ENCODE measurements at places on chromosomes 6 and 20.

DNA sequence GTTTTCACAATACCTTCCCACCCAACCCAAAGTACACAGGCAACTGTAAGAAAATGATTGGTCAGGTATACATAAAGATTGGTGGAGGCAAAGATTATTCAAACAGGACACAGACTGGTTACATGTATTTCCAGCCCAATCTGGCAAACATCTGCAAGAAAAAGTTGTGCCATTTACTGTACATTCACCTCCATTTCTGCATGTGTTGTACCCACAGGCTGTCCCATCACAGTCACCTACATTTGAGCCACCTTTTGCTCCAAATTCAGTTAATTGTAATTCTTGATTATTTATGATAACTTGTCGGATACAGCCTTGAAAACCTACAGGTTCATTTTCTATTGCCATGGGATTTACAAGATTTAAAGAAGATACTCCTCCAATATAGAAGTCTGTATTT lies 85.6 kb downstream of the PHF3 start:
- no peak for DNase-seq

DNA sequence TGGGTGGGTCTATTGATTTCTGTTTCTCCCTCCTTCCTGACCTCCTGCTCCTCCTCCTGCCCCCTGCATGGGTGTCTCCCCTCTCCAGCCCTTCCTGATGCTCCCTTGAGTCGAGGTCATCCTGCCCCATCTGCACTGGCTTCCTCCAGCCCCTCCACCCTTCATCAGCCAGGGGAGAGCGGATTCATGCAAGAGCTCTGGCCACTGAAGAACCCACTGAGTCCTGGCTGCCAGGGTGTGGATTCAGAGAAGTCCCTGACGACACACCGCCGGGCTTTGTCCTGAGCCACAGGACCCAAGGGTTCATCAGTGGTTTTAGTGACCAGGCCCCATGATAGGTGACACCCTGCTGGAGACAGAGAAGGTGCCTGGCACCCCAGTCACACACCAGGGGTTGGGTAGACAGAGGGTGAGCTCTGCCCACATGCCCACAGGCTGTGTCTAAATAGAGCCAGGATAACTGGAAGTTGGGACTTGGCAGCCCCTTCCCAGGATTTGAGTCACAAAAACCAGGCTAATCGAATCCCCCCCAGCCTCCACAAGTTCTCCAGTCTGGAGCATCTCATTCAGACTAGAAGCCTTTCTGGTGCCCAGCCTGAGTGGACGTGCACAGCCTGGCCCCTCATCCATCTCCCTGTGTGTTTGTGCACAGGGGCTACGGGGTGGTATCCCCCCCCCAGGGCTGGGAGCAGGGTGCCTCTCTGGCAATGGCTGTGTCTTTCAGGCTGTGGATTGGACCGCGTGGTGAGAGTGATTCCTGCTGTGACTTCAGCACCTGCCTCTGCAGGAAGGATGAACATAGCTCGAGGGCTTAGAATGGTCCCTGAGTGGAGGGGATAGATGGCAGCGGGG lies 1.2 kb downstream of the GFRA4 start:
- no peak for DNase-seq

DNA sequence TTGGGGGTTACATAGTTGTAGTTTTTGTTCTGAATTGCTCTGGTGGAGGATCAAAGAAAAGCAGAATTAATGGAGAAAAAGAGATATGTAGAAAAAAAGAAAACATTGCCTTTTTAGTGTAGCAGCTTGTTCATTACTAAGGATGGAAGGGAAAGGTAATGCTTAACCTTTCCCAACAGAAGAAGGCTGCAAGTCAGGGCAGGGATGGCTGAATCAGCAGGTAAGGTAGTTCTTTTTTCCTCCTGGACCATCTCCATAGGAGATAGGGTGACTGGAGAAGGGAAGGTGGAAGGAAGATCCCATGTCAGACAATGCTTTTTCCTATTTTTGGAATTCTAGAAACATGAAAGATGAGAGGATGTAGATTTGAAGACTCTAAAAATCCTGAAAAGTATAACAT lies 79.4 kb upstream of the SUPT3H start:
- no peak for DNase-seq

DNA sequence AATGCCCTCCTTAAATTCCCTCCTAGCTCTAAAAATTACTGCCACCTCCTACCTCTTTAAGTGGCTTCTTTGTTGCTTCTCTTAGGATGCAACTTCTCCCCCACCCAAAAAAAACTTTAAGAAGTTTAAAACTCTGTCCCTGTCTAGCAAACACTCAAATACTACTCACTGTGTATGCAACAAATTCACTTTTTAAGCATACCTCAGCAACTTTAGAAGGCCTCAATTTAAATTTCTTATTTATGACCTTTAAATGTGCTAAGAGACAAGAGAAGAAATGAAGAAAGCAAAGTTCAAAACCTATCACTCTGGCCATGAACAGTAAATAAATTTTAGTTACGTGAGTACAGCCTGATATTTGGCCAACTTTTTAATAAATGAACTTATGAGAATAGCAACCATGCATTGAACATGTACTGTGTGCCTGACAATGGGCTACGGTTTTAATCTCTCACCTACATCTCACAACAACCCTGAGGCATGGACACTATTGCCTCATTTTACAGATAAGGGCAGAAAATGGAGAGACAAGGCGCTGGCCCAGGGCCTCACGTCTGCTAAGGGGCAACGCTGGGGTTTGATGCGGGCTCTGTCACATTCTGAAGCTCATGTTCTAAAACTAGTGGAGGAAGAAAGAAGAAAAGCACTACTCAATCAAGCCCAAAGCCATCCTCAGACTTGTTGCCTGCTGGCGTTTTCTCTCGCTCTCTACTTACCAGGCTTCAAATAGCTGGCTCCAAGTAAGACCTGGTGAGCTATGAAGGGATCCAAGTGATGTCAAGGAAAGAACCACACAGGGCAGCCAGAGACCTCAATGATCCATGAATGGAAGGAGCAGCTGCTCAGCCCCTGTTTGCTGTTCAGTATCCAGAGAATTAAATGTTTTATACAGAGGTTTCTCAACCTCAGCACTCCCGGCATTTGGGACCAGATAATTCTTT lies 99.8 kb downstream of the TBC1D7 start:
- no peak for DNase-seq

DNA sequence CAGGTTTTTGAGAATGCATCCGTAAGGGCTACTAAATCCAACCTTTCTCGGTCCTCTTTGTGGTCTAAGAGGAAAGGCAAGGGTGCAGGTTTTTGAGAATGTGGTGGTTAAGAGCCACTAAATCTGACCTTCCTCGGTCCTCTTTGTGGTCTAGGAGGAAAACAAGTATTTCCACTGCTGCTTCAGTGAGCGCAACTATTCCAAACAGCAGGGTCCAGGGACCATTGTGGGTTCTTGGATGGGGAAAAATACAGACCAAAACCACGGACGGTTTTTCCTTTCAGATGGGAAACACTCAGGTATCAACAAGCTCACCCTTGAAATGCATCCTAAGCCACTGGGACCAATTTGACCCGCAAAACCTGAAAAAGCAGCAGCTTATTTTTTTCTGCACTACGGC lies 21.9 kb downstream of the BTBD9 start:
- DNase-seq: no peak

GRCh38 chr6:37289931-37290330 lies 32.0 kb upstream of the TMEM217 start:
- DNase-seq: peak; percentile 48
